Hippocampal formation (tissue), 2 donors: ENCODE measurements at places on chromosomes 1 and 21.

DNA sequence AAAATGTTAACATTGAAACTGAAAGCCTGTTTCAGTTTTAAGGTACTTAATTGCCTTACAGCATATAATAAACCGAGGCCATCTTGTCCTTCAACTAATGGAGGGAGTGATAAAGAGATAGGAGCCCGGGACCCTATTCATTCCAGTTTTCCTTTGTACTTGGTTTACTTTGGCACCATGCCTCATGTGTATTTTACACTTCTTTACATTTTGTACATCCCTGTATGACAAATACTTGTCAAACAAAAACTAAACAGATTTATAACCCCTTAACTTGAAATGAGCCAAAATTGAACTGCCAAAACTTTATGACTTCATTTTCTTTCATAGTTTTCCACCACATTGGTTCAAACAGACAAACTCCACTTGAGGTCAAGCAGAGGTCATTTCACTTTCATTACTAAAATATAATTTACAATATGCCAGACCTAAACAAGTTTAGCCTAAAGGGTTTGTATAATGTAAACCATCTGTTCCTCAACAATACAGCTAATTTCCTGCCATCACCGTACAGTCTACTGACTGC lies 30.9 kb upstream of the UBE2U start:
- DNase-seq = no peak

GRCh38 chr1:228333739-228334115 lies 72.9 kb downstream of the TRIM11 start:
- DNase-seq = no peak

GRCh38 chr1:157626099-157626498 lies 28.2 kb upstream of the FCRL4 start:
- DNase-seq = no peak

DNA sequence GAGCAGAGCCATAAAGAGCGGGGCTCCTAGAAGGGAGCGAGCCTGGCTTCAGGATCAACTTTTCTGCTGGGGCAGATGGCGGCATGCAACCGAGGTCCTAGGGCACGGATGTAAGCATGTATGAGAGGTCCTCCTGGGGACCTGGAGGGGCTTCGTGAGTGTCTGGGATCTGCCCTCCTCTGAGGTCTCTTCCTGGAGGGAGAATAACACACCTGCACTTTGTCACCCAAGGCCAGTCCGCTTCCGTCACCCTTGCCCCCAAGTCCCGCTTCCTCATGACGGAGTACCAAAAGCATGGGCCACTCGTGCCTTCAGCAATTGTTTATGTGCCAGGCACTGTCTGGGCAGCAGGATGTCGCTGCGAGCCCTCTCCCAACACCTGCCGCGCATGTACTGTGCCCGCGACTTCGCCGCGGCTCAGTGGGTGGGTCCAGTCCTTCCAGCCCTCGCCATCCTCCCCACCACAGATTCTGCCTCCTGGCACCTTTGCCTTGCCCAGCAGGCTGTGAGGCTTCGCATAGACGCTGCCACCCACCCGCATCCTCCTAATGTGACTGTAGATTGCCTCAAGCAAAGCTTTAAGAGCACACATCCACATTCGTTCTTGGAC lies 60.0 kb upstream of the TMPRSS2 start:
- DNase-seq = no peak

GRCh38 chr1:67429011-67429527 lies 1.1 kb downstream of the SERBP1 start:
- peak; percentile 44 for DNase-seq
